ENCODE measurements at places on chromosomes 5 and 9. TPM values are rescaled to one million over a fixed set of nuclear protein-coding genes. Genes with fewer than 3 reads are reported as not detected.

The SPATA31D4 gene
- total RNA-seq: not detected

The EGFL7 gene
- 155 TPM for total RNA-seq

The SLC46A2 gene
- total RNA-seq: 0.35 TPM

The PIP5KL1 gene
- total RNA-seq: 2.2 TPM

The MAMDC4 gene
- total RNA-seq: 1.6 TPM

The NAIP gene
- 51.4 TPM for total RNA-seq

The TEK gene
- total RNA-seq: 16.3 TPM

The FABP6 gene
- not detected for total RNA-seq

The MORN5 gene
- total RNA-seq: not detected

The ZNG1C gene
- 18.5 TPM for total RNA-seq

The PROP1 gene
- not detected for total RNA-seq

The HRCT1 gene
- total RNA-seq: 5.2 TPM

The INSL4 gene
- total RNA-seq: not detected

The BARHL1 gene
- not detected for total RNA-seq

The ACTL7B gene
- total RNA-seq: not detected

The SPINK4 gene
- not detected for total RNA-seq

The TTLL11 gene
- total RNA-seq: 9.5 TPM

The MEIKIN gene
- total RNA-seq: 1.0 TPM

The CD72 gene
- 7.0 TPM for total RNA-seq

The GRIA1 gene
- 3.2 TPM for total RNA-seq

The CAMK4 gene
- 0.42 TPM for total RNA-seq

The FAM219A gene
- total RNA-seq: 53.9 TPM

The FGF1 gene
- total RNA-seq: 9.9 TPM

The ORM1 gene
- total RNA-seq: 0.64 TPM

The KIF12 gene
- total RNA-seq: 0.84 TPM

The DRD1 gene
- total RNA-seq: 1.1 TPM

The PCDHGC3 gene
- 46.8 TPM for total RNA-seq

The ENHO gene
- total RNA-seq: not detected

The PCDHGC5 gene
- 1.1 TPM for total RNA-seq

The SHLD3 gene
- 3.4 TPM for total RNA-seq

The ZNF879 gene
- 3.3 TPM for total RNA-seq

The RNF208 gene
- 5.9 TPM for total RNA-seq

The OR1J2 gene
- not detected for total RNA-seq

The RGS7BP gene
- 0.93 TPM for total RNA-seq

The ADGRD2 gene
- total RNA-seq: not detected

The HMMR gene
- 0.32 TPM for total RNA-seq

The MAP1B gene
- total RNA-seq: 121 TPM

The LHX2 gene
- 0.80 TPM for total RNA-seq

The IL4 gene
- total RNA-seq: not detected

The LCN15 gene
- total RNA-seq: 0.32 TPM

The TAF11L5 gene
- not detected for total RNA-seq

The ARL10 gene
- total RNA-seq: 4.4 TPM

The TSLP gene
- 1.5 TPM for total RNA-seq

The FST gene
- 2.9 TPM for total RNA-seq

The ARID3C gene
- total RNA-seq: not detected

The TERT gene
- not detected for total RNA-seq

The TIMD4 gene
- not detected for total RNA-seq

The SLC25A25 gene
- total RNA-seq: 89.5 TPM

The LTC4S gene
- total RNA-seq: 9.6 TPM

The LCN9 gene
- total RNA-seq: not detected

The NRARP gene
- total RNA-seq: 16.3 TPM

The AFAP1L1 gene
- 49.3 TPM for total RNA-seq

The SMIM3 gene
- 177 TPM for total RNA-seq

The IL33 gene
- total RNA-seq: 40.1 TPM

All from mesenteric fat pad (tissue), 1 donor.